Hindlimb muscle (tissue), 1 donor: ENCODE measurements at places on chromosomes 1 and 21. TPM values are rescaled to one million over a fixed set of nuclear protein-coding genes. Genes with fewer than 3 reads are reported as not detected.

Gene LY9
- 0.34 TPM for polyA plus RNA-seq

DNA sequence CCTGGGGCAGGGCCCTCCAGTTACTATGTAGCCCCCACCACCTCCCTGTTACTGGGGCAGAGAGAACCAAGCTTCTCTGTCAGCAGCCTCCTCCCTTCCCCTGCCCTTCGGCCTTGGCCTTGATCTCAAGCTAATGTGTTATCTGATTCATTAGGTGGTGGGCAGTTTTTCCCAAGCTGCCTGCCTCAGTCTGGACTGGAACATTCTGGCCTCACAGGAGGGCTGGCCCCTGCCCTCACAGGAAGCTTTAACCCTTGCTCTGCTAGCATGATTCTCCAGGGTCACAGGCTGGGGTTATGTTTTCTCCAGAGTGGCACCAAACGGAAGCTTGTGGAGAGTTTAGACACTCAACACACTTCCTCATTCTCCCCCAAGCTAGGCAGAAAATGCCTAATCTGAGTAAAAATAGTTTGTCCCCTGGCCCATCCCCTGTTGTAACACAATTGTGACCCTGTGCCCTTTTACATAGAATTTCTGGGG is 37.2 kb upstream of the SLC6A9 start:
- DNase-seq = no peak

DNA sequence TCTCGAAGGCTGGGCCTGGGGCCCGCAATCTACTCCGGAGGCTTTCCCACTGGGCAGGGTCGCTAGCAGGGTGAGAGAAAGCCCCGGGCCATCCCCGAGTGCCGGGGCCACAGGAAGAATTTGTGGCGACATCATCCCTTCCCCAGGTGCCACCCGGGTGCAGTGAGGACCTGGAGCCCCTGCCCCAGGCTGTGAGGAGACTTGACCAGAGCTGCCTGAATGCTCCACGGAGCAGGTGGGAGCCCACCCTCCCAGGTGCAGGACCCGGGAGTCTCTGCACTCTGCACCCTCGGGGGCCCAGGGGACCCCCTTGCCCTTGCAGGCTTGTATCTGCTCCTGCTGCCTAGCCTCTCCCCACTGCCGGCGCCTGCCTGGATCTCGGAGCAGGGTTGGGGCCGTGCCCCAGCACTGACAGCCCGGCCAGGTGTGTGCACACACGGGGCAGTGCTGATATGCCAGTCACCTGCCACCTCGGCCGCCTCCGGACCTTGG is 67.5 kb upstream of the RGS7 start:
- DNase-seq = no peak

GRCh38 chr1:15684042-15684461 is at the start of gene PLEKHM2:
Gene PLEKHM2, plus strand, starts transcription at chr1:15684320. Its CDS starts 239 bp downstream, at chr1:15684559.
- DNase-seq = peak; percentile 65

DNA sequence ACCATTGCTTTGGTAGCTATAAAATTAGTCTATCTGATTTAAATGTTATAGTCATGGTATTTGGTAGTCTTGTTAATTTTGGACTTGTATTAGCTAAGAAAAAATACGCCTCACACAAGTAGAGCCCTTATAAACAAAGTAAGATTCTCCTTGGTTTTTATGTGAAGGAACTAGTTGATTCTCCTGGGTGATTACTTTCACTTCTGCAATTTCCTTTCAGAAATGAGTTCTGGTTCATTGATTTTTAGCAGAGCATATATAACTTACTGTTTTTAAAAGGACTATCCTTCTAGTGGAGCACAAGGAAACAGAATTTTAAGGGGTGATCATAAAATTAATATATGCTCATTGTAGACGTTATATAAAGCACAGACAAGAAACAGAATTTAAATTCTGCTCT is 120.1 kb downstream of the BACH1 start:
- DNase-seq = no peak

DNA sequence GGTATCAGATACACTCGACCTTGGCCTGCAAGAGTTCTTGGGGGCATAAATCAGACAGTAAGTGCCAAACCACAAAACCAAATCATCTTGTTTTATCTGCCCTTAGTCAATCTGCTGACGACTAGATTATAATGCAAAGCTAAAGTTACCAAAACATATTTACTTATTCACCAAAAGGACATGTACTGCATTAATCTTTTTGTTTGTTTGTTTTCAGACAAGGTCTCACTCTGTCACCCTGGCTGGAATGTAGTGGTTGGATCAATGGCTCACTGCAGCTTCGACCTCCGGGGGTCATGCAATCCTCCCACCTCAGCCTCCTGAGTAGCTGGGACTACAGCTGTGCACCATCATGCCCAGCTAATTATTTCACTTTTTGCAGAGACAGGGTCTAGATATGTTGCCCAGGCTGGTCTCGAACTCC is 114.7 kb downstream of the APP start:
- DNase-seq = no peak

DNA sequence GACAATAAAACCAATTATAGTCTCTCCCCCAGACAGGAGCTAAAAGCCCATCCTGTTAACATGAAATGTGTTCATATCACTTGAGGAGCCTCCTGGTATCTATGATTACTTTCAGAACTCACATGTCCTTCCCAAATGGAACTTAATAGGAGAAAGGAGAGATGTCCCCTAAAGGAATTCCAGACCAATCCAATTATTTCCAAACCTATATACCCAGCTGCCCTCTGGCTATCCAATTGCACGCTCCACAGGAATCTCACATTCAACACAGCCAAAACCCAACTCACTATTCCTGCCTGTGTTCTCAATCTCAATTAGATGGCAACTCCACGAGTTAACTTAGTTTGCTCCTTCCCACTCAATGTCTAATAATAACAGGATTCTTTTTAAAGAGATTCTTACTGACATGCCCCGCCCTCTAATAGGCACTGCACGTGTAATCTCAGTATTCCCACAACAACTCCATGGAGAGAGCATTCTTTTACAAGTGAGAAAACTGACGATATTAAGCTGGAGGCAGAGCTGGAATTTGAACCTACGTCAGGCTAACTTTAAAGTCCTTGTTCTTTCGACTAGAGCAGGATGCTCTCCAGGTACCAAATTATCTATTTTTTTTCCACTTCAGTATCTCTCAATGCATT is 59.1 kb upstream of the SEC16B start:
- DNase-seq = no peak

Gene PLA2G2D
- not detected for polyA plus RNA-seq

GRCh38 chr1:201436393-201436792 is 14.9 kb upstream of the TNNI1 start:
- DNase-seq = no peak

GRCh38 chr1:183180634-183181056 is 5.4 kb upstream of the LAMC2 start:
- DNase-seq = peak; percentile 62

Gene PDZK1
- 1.1 TPM for polyA plus RNA-seq

GRCh38 chr21:38925923-38926322 is 120.2 kb downstream of the ETS2 start:
- peak; percentile 89 for DNase-seq

DNA sequence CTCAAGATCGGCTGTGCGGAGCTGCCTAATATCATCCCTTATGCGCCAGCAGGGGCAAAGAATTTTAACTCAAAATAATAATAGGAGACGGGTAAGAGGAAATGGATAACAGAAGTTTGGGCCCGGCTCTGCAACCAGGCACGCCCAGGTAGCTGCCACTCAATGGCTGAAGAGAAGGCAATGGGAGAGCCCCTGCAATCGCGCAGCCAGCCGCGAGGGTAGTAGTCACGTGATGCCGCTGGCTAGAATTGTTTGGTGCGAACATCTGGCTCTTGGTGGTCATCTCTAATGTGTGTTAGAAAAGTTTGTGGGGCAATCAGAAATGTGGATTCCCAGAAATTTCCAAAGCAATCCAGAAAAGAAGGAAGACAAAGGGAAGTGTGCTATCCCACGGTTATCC is 12.3 kb downstream of the BARHL2 start:
- DNase-seq = no peak

DNA sequence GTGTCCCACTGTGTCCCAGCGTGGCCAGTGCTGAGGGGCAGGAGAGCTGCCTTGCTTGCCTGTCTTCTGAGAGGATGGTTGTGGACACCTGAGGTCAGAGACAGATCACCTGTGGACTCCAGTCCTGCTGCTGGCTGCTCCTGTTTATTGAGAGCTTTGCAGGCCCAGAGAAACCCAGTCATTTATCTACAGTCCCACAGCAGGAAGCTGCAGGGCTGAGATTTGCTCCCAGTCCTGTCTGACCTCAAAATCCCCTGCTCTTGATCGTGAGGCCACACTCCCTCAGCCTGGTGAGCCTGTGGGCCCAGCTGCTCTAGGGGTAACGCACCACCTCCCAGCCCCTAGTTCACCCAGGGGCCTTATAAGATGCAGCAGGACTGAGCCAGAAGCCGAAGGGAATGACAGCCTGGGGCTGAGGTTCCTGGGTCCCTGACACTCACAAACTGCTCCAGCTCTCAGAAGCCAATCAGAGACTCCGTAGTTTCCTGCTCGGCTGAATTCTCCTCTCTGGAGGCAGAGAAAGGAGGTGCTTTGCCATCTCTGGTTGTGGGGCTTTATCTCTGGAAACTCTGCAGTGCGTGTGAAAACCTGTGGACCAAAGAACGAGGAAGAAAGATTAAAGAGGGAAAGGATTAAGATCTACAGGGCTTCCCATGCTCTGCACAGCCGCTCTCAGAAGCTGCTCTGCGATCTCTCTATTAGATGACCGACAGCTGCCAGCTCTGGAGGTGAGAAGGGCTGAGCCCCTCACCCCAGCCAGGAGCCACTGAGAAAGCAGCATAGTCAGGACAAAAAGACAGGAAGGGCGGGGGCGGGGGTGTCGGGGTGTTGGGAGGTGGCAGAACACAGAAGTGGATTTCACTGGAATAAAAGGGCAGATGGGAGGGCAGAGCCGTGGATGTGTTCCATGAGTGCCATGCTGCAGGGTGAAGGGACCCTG is 39.1 kb downstream of the UBIAD1 start:
- no peak for DNase-seq

Gene LENEP
- polyA plus RNA-seq = 0.67 TPM

GRCh38 chr1:30649321-30649991 is 73.9 kb downstream of the MATN1 start:
- DNase-seq = no peak

GRCh38 chr1:179104611-179105250 is 22.9 kb downstream of the TOR3A start:
- DNase-seq = no peak

- DNase-seq = no peak
Measured at GRCh38 chr1:151516031-151516511, 4.9 kb downstream of the CGN start.

DNA sequence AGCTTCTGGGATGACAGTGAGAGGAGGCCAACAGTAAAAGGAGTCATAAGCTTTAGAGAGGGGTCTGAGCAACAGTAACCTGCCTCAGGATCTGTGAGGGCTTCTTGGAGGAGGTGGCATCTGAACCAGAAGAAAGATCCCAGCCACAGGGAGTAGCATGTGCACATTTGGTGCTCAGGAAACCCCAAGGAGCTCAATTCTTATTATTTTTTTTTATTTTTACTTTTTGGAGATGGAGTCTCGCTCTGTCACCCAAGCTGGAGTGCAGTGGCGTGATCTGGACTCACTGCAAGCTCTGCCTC is 4.7 kb downstream of the THEMIS2 start:
- no peak for DNase-seq

GRCh38 chr1:166978821-166979220 is 3.5 kb upstream of the ILDR2 start:
- DNase-seq = no peak

- DNase-seq = no peak
Measured at GRCh38 chr1:231026576-231026975, 13.5 kb downstream of the FAM89A start.

DNA sequence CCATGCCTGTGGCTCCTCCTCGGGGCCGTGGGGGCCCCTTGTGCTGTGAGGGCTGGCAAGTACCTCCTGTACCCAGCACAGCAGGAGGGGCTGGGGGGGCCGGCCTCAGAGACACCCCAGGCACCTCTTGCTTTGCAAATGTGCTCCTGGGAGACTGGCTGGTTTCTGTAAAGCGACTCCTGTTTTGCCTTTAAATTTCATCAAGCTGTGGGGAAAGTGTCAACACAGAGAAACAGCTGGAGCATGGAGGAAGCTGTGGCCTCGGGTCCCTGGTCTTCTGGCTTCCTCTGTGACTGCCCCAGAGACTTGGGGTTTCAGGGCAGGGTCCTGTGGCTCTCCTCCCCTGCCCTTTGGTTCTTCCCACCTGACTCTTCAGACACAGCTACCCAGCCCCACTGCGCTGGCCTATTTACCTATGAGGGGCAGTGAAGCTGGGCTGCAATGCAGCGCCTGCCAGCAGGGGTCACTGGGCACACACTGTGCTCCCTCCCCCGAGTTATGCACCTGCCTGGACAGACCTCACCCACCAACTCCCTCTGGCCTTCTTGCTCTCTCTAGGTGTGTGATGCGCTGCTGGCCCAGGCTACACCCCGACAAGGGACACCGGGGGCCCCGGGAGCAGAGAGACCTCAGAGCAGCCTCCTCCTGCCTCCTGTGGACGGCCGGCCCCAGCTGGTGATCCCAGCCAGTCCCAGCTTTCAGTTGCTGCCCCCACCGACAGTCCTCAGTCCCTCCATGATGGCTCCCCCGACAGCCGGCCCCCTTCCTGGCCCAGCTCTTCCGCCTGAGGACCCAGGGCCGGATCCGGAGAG is 17.6 kb upstream of the PEX10 start:
- DNase-seq = no peak

- DNase-seq = no peak
Measured at GRCh38 chr1:233505130-233505529, 108.8 kb upstream of the KCNK1 start.

Gene PLD5
- 1.4 TPM for polyA plus RNA-seq

DNA sequence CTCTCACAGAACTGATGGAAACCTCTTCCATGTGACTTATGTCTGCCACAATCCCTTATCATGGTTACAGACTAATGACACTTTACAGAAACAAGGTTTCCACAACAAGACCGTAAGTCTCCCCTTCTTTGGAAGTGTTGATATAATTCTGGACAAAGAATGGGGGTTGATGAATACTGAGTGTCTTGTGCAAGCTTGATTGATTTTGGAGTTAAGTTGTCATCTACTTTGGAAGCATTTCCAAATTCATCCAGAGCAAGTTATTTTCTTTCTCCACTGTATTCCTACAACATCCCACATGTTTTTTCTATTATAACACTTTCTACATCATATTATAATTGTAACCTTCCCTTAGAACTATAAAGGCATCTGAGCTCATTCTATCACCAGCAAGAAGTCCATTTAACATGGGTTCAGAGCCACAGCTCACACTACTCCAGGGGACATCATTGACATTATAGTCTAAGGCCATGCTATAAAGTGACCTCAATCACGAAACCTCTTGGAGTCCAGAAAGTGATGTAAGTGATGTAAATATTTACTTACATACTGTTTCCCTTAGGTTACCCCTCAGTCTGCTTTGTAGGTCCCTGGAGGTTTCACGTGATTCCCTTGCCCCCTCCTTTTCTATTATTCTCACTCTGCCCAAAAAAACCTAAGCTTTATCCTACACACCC is 125.7 kb upstream of the PBX1 start:
- DNase-seq = no peak

DNA sequence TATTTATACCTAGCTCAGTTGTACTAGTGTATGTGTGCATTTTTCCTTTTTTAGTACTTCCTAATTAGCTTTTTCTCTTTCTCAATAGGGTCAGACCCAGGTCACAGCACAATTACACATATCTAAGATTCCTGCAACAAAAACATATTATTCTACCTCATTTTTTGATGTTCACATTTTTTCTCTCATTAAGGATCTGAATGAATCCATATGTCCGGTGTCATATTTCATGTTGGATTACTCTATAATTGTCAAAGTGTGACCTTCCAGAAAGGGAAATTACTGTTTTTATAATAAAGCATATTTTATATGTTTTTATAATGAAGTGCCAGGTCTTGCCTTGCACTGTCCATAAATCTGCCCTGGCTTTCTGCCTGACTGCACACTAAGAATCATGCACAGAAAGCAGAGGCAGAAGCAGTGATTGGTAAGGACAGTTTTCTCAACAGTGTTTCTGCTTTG is 143.7 kb downstream of the KCNT2 start:
- DNase-seq = peak; percentile 24

Gene HEYL
- 56.8 TPM for polyA plus RNA-seq

Gene SIKE1
- 25.3 TPM for polyA plus RNA-seq

Gene GREM2
- 2.3 TPM for polyA plus RNA-seq
